Sigmoid colon (tissue), 7 donors: ENCODE measurements at places on chromosomes 4 and X. TPM values are rescaled to one million over a fixed set of nuclear protein-coding genes. Genes with fewer than 3 reads are reported as not detected.

- H3K27me3 ChIP-seq: no peaks in the 10 kb centered on the region
- no peak overlapping the region for H3K4me3 ChIP-seq
- H3K27ac ChIP-seq: no peak overlapping the region
- peaks cover 27% of the 10 kb centered on the region for H3K4me1 ChIP-seq
- no peak for DNase-seq
These were observed 16.7 kb upstream of the HAND2 start for GRCh38 chr4:173546776-173547175.

- H3K36me3 ChIP-seq: no peaks in the 10 kb centered on the region
- no peak overlapping the region for H3K27ac ChIP-seq
- no peak for DNase-seq
- H3K27me3 ChIP-seq: no peaks in the 10 kb centered on the region
- no peak overlapping the region for H3K4me3 ChIP-seq
These were observed 35.2 kb downstream of the AFF2 start for GRCh38 chrX:148535639-148536038.

RTL5 gene
- total RNA-seq: 7.5 TPM

GRCh38 chr4:79450053-79450452 lies 42.0 kb upstream of the GK2 start:
- H3K27ac ChIP-seq: no peak overlapping the region
- no peak overlapping the region for H3K4me3 ChIP-seq
- H3K4me1 ChIP-seq: no peaks in the 10 kb centered on the region
- H3K27me3 ChIP-seq: no peaks in the 10 kb centered on the region
- no peak for DNase-seq
- H3K36me3 ChIP-seq: no peaks in the 10 kb centered on the region

DNA sequence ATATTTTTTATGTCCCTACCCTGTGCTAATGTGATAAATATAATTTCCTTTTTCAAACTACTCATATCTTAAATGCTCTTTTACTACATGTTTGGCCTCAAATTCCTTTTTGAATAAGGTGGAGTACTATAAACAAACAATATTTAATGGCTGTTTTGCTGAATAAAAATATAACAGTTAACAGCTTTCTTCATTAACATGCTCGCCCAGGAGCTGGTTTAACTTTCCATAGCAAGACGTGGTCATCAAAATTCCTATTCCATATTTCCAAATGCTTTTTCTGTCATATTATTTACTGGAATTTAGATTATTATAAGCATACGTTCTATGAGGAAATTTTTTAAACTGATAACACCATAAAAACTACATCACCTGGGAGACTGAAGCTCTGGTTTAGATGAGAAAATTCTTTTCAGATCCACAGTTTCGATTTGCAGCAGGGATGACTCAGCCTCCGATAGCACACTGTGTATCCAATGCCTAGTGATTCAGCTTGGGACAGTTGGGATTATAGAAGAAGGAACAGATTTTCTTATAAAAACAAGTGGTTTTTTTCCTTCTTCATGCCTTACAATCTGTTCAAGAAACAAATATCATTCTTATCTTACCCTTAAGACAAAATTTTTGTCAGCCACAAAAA lies 129.1 kb downstream of the FBXO8 start:
- H3K27me3 ChIP-seq: no peaks in the 10 kb centered on the region
- H3K36me3 ChIP-seq: no peaks in the 10 kb centered on the region
- peak overlapping the region; percentile 82 for H3K27ac ChIP-seq
- H3K4me1 ChIP-seq: peaks cover 34% of the 10 kb centered on the region
- peak; percentile 71 for DNase-seq

DDIT4L gene
- 1.5 TPM for total RNA-seq

GPR82 gene
- 0.16 TPM for total RNA-seq
